ENCODE measurements at places on chromosomes 7 and 10.

GRCh38 chr7:46198701-46199100 is 277.6 kb upstream of the IGFBP3 start:
- no peak for DNase-seq

DNA sequence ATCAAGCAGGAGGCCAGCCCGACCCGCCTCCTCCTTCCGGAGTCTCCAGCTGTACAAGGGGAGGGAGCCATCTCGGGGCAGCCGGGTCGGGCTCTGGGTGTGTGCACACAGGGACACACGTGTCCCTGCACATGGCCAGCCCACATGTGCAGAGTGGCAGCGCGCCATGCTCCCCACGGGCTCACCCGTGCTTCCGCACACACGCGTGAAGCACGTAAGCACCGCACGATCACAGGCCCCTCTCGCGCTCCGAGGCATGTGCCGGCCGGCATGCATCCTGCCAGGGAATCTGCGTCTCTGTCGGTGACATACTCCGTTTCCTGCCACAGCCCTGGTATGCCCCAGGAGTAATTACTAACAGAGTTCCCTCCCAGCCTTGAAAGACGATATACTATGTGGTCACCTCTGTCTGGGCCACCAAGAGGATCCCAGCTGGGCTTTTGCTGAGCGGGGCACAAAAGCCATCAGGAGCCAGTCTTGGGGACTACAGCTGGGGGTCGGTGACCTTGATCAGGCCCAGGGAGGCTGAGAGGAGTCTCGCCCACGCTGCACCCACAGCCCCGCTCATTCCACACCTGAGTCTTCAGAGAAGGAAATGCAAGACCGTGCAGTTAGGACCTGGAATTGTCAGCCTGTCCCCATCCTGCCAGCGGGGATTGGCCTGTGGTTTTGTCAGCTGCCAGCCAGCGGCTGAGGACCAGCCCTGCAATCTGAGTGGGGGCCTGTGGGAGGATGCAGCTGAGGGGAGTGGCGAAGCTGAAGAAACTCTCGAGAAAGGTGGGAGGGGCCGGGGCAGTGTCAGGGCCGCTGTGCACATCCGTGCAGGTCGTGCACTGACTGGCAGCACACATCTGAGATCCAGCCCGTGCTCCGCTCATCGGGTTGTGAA is 11.0 kb upstream of the LFNG start:
- DNase-seq: no peak

- no peak for DNase-seq
These were observed 98.1 kb downstream of the NT5C2 start for GRCh38 chr10:103095005-103095404.

DNA sequence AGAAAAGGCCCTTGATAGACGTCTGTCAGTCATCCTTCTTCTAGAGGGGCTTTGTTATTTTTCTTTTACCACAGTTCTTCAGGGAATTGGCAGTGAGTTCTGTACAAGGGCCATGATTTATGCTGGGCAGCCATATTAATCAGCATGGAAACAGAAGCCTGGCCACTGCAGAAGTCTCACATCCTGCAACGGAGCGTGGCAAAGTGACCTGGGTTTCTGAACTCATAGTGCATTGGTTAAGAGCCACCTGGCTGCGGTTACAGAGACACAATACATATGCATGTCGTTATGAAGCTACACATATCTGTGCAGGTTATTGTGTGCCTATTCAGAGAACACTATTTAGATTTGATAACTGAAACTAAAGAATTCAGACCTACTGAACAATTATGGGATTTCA is 419.4 kb upstream of the CELF2 start:
- DNase-seq: no peak

DNA sequence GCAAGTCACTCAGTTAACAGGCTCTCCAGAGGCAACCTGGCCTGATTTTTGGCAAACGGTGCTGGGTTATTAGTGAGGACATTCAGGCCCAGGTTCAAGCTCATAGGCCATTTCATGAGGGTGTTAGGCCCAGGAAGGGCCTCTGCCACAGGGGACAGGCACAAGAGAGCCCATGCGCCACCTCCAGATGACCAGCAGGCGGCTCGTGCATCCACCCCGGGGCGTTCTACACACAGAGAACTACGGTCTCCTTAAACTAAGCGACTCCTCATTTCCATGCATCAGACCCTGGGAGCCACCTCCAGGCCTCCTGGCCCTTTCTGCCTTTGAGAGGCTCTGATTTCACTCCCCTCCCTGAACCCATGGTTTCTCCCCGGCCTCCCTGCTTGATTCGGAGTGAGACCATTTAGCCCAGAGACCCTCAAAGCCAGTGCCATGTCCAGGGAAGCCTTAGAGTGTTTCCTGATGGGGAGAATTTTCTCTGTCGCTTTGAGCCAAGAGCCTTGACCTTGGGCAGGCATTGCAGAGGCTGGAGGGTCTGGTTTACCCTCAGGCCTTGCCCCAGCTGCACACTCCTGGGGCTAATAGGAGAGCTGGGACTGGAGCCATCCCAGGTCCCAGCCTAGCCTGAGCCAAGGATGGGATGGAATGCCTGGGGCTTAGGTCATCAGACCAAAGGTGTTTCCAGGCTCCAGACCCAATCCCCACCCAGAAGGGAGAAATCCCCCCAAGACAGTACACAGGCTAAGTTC is 188.0 kb downstream of the GRID1 start:
- peak; percentile 17 for DNase-seq

GRCh38 chr7:80411621-80412020 is 100.2 kb downstream of the GNAT3 start:
- DNase-seq: no peak

DNA sequence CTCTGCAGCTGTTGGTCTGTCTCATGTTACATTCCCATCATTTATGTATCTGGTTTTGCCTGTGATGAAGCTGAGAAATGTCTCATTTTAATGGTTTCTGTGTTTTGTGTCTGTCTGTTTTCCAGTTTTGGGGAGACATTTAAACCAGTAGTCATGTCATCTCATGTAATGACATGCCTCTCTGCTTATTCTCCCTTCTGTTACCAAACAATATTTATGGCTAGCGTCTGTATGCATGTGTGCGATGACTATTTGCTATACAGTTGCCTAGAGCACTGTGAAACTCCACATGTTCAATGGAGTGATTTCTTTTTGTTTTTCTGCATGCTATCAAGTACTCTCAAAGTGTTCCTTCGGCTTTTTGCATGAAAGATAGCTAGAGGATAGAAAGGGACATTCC is 132.0 kb downstream of the ST7 start:
- no peak for DNase-seq

- no peak for DNase-seq
These were observed 301.2 kb downstream of the PLXDC2 start for GRCh38 chr10:20117471-20117870.

DNA sequence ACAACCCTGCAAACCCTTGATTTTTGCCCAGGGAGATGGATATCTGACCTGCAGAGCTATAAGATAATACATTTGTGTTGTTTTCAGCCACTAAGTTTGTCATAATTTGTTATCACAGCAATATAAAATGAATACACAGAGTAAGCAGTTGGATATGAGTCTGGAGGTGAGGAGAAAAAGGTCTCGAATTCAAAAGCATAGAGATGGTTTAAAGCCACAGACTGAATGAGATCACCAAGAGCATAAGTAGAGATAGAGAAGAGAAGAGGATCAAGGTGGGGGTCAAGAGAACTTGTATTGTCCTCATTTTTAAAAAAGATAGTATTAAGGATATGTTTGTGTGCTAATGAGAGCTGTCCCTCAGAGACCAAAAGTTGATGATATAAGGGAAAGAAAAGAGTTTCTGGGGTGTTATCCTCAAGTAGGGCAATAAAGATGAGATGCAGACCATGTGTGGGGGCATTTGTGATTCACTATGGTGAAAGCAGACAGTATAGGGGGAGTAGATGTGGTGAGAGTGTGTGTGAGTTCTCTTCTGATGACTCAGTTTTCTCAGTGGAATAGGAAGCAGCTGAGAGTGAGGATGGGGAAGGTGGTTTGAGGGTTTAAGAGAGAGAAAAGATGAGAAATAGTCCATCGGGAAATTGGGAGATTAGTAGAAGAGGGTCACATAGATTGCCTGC is 25.8 kb upstream of the PCGF5 start:
- DNase-seq: peak; percentile 7

GRCh38 chr7:64630496-64630895 is 35.4 kb upstream of the ZNF107 start:
- DNase-seq: peak; percentile 64

DNA sequence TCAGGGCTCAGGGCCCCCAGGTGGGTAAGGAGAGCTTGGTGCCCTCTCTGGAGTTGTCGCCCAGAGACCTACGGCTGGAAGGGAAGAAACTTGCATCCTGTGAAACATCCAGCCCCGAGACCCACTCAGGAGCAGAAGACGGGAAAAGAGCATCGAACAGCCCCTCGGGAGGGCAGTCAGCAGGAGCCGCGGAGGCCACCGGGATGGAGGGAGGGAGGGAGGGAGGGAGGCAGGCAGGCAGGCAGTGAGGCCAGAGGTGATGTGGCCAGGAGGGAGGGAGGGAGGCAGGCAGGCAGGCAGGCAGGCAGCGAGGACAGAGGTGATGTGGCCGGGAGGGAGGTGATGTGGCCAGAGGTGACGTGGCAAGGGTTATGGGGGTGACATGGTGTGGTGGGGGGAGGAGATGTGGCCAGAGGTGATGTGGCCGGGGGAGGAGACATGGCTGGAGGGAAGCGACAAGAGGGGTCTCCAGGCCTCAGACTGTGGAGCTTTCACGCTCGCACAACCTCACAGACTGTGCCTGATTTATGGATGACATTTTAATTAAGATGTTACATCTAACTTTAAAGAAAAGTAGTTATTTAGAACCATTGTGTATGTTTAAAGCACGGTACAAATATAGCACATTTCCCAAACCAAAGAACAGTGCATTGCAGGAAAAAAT is 141.1 kb downstream of the DIP2C start:
- DNase-seq: no peak

DNA sequence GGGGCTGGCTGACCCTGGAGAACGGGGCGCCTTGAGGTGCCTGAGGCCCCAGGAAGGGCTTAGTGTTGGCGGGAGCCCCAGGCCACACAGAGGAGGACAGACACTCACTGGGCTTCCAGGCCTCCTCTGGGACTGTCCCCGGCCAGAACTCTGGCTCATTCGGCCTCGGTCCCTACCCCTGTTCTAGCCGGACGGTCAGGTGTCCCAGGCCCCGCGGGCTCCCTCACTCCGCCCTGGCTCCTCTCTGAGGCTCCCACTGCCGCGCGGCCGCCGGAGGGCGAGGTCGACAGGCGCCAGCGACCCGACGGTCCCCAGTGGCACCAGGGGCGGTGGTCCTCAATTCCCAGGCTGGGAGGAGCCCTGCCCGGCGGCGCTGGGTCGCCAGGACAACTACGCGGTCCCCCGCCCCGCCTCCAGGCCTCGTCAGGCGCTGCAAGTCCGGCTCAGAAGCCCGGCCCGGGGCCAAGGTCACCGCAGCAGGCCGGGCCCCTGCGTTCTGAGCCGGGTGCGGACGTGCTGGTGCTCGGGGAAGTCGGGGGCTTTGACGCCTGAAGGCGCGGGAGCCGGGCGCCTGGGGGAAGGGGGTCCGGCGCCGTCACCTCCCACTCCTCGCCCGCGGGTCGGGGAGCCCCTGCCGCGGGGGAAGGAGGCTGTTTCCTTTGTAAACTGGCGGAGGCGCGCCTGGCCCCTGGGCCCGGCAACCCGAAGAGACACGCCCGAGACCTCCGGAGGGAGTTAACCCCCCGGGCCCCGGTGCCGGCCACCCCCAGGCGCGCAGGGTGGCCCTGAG is 1.1 kb upstream of the PWWP2B start:
- peak; percentile 47 for DNase-seq

- peak; percentile 52 for DNase-seq
These were observed 220.5 kb downstream of the LHFPL3 start for GRCh38 chr7:104548861-104549260.
